ENCODE measurements at places on chromosomes 11 and 22.

DNA sequence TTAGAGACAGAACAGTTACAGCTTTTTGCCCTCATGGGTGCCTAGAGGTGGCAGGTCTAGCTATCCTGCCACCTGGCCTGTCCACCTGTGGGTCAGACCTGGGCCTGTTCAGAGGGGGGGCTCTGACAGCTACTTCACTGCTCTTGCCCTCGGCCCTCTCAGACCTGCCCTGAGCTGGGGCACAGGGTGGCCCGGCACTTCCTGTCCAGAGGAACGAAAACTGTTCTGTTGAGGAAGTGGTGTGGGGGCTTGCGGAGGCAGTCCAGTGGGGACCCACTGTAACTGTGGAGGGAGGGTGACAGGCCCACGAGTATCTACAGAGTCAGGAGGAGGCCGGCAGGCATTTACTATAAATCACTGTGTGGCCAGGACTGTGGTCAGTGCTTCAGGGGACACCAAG is 16.2 kb downstream of the TESMIN start:
- DNase-seq, result no peak

GRCh38 chr11:27088353-27088752 is 47.7 kb downstream of the BBOX1 start:
- DNase-seq, result no peak

DNA sequence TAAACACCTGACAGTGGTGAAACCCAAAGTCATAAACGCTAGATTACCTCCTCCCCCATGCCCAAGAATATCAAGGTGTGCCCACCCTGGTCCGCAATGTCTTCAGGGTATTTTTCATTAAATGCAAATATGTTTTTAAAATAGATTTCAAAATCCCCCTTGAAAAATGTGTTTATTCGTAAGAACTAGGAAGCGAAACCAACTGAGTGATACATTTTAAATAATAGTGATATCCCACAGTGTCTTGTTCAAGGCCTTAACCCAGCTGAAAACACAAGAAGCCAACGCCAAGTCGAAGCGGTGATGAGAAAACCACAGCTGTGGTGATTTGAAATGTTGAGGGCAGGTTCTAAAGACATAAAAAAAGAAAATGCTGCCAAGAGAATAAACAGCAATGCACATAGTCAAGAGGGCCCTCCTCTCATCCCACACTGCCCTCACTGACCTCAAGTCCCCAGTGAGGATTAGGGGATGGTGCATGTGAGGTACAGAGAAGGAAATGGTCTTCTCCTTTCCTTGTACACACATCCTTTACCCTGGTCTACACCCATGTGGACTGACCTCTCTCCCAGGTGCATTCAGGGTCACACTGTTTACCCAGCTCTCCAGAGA is 25.5 kb downstream of the KCNJ1 start:
- no peak for DNase-seq

DNA sequence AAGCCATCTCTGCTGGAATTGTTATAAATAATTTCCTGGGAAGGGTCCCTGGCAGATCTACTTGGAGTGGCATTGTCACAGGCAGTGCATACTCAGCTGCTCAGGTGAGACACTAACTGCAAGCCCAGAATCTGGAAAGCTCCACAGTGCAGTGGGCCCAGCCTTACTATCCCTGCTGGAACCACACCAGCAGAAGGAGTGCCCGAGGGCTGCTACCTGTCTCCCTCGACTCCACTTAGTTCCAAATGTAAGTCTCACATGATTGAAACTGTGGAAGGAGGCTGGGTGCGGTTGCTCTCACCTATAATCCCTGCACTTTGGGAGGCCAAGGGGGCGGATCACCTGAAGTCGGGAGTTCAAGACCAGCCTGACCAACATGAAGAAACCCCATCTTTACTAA is 14.3 kb upstream of the SYVN1 start:
- no peak for DNase-seq

- no peak for DNase-seq
Observed at GRCh38 chr22:48555606-48556005, 1272.1 kb downstream of the BRD1 start.

- no peak for DNase-seq
Observed at GRCh38 chr11:12900496-12900895, 108.6 kb upstream of the RASSF10 start.

- no peak for DNase-seq
Observed at GRCh38 chr11:74182635-74183034, 11.5 kb downstream of the PPME1 start.

GRCh38 chr22:50162391-50162956 is 8.1 kb upstream of the PANX2 start:
- DNase-seq, result no peak

DNA sequence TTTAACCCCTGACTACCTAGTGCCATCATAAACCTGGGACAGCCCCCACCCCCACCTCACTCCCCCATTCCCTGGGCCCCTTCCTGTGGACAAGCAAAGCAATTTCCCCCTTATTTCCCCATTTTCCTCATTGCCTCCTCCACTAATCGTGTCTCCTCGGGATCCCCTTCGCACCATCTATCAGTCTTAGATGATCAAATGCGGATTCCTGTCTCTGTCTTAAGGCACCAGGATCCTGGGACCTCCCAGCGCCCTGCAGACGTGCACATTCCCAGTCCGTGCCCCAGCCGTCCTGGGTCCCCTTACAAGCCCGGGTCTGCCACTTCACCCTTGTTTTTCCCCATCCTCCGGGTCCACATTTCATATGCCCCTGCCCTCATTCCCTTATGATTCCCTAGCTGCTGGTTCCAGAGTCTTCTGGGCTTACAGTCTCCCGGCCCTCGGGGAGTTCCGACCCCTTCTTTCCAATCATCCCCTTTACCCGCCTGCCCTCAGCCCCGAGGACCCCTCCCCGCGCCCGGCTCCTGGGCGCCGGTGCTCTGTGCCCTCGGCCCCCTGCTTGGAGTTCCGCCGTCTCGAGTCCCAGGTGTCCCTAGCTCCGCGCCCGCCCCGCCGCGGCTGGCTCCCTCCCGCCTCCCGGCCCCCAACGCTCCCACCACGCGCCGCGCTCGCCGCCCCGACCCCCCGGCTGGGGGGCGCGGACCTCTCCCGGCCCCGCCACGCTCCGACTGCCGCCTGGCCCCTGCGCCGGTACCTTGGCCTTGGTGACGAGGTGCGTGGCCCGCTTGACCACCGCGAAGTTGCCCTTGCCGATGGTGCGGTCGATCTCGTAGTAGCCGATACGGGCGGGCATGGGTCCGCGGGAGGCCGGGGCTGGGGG is 599 bp downstream of the SIK3 start:
- DNase-seq, result no peak

DNA sequence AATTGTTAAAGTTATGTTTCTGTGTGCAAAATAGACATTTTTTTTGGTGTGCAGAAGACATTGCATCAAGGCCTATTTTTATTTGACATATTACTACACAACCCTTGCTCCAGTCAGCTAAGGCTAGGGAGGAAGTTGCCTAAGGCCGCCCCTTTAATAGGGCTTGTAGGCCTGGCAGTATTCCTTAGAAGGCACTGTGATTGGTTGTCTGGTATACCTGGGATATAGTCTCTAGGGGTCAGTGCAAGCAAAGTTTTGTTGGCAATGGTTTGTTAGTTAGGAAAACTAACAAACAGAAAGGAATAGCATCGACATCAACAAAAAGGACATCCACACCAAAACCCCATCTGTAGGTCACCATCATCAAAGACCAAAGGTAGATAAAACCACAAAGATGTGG is 16.9 kb downstream of the CCDC15 start:
- no peak for DNase-seq

DNA sequence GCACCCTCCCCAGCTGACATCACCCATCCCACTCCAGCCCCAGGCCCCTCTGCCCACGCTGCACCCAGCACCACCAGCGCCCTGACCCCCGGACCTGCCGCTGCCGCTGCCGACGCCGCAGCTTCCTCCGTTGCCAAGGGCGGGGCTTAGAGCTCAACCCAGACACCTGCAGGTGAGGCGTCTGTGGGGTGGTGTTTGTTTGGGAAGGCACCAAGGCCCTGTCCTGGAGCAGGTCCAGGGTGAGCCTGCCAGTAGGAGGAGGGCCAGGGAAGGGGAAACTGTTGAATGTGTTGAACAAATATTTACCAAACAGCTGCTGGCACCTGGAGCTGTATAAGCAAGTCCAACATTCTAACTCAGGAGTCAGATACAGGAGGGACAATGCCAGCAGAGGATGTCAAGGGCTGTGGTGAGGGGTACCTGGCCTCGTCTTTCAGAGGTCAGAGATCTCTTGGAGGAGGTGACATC is 3.1 kb downstream of the VEGFB start:
- no peak for DNase-seq

GRCh38 chr11:1470681-1471611 is 15.6 kb downstream of the MOB2 start:
- DNase-seq, result no peak

GRCh38 chr11:117457031-117457785 is 129.6 kb downstream of the CEP164 start:
- DNase-seq, result no peak

DNA sequence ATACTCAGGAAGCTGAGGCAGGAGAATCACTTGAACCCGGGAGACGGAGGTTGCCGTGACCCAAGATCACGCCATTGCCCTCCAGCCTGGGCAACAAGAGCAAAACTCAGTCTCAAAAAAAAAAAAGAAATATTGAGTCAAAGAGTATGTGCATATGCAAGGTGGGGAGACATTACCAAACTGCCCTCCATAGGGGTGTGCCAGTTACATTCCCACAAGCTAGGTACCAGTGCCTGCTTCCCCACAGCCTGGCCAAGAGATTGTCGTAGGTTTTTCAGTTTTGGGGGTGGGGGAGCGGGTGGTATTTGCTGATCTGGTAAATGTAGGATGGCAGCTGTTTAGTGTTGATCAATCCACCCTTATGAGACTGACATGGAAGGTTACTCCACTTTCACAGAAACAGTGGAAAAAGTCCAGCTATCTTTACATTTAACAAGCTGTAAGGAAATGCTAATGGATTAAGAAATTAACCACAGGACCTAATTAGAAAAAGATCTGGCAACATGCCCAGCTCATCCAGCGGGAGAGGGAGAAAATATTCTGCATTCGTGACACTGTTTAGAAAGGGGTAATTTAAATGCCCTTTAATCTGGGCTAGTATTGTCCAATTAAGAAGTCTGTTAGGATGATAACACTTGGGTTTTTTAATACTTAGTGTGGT is 89.4 kb downstream of the PACS1 start:
- no peak for DNase-seq

- DNase-seq, result no peak
Observed at GRCh38 chr11:68016161-68016903, 6.2 kb downstream of the ALDH3B1 start.

- no peak for DNase-seq
Observed at GRCh38 chr11:132864811-132865576, 667.3 kb downstream of the OPCML start.

GRCh38 chr22:26548984-26549383 is 36.7 kb upstream of the TFIP11 start:
- no peak for DNase-seq

- DNase-seq, result no peak
Observed at GRCh38 chr11:28858076-28858475, 749.9 kb downstream of the METTL15 start.

DNA sequence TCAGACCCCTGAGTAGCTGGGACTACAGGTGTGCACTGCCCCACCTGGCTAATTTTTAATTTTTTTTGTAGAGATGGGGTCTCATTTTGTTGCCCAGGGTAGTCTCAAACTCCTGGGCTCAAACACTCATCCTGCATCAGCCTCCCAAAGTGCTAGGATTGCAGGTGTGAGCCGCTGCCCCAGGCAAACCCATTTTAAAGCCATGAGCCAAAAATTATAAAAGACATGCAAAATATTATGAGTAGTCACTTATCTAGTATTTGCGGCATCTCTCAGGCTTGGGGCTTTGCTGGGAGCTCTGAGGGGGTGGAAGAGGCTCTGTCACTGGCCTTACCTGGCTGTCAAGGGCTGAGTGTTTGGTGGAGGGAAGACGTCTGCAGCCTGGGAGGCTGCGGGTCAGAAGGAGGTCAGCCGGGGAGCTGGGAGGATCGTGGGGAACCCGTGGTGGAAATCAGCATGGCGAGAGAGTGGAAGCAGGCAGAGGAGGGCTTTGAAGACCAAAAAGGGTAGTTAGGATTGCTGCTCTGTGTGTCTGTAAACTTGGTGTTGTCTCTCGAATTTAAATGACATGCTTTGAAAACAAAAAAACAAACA is 69.1 kb upstream of the PARVG start:
- no peak for DNase-seq

GRCh38 chr11:121533601-121534000 is 80.8 kb upstream of the SORL1-AS1 start:
- DNase-seq, result no peak

- DNase-seq, result no peak
Observed at GRCh38 chr11:61112575-61112974, 10.3 kb downstream of the CD5 start.

DNA sequence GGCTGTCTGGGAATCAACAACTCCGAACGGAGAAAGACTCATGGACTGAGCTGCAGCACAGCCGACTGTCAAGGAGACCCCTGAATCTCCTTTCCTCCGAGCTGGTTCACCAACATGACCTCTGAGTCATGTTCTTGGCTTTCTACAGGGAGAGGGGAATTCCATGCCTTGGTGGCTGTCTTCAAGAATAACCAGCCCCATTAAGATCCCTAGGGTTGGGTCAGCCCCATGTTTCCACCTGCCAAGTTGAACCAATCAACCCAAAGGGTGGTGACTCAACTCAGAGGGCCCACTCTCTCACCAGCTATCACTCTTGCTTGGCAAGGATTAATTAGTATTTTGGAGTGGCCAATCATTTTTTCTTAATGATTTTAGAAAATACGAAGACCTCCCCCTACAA is 28.3 kb upstream of the IGSF22 start:
- DNase-seq, result no peak

DNA sequence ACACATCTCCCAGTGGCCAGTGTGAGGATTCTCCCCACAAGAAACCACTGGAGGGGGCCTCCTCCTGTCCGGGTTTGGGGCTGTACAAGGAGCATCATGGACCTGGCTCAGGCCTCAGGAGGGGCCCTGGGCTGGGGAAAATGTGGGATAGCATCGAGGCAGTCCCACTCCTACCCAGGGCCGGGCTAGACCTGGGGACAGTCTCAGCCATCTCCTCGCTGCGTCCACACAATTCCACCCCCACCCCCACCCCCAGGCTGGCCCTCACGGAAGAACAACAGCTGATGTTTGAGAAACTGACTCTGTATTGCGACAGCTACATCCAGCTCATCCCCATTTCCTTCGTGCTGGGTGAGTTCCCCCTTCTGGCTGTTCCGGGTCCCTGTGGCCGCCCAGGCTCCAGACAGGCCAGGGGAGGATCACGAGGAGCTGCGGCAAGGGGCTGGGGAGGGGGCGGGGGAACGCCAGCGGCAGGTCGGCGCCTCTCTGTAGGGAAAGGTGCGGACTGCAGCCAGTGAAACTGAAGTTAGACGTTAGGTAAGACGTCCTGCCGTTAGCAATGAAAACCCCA is 4.8 kb downstream of the BEST1 start:
- peak; percentile 24 for DNase-seq

- no peak for DNase-seq
Observed at GRCh38 chr22:35140879-35141745, 75.2 kb downstream of the ISX start.

DNA sequence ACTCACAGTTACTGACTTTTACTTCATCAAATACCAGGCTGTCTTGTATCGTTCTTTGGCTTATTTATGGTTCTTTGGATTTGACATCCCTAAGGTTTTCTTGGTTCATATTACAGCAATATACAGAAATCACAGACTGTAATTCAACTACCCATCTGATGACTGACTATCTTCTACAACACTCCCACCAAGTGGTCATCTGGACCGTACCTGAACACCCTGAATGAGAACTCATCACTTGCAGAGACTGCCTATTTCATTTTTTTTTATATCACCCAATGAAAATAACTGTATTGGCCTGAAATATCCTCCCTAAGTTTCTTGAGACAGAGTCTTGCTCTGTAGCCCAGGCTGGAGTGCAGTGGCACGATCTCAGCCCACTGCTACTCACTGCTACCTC is 9.5 kb upstream of the UPB1 start:
- no peak for DNase-seq

- DNase-seq, result no peak
Observed at GRCh38 chr11:5007561-5007960, 12.9 kb downstream of the OR51L1 start.

Data from T-cell (primary cell).